ENCODE measurements at places on chromosomes 5 and 9.
A peak's percentile ranks its signal among the peaks of the same experiment; 100 is the strongest.

- H3K36me3 ChIP-seq = peaks cover 78% of the 10 kb centered on the region
- H3K4me1 ChIP-seq = peaks cover 11% of the 10 kb centered on the region
- H3K27ac ChIP-seq = no peak overlapping the region
These were observed 11.1 kb downstream of the FPGS start for GRCh38 chr9:127813686-127814226.

DNA sequence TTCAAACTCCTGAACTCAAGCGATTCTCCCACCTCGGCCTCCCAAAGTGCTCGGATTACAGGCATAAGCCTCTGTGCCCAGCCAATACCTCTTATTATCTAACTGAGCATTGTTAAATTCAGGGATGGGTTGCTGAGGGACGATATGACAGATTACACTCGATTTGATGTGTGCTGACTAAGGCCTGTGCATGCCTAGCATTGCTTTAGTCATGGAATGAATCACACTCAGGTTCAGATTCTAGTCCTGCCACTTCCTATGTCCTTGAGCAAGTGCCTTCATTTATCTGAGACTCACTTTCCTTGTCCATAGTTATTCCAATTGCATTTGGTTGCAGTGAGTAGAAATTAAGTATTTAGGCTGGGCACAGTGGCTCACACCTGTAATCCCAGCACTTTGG is 19.5 kb downstream of the THBS4 start:
- peaks cover 10% of the 10 kb centered on the region for H3K27me3 ChIP-seq
- no peaks in the 10 kb centered on the region for H3K36me3 ChIP-seq
- DNase-seq = peak; percentile 53
- H3K27ac ChIP-seq = no peak overlapping the region
- no peak overlapping the region for H3K4me3 ChIP-seq

- H3K36me3 ChIP-seq = no peaks in the 10 kb centered on the region
- DNase-seq = no peak
- no peaks in the 10 kb centered on the region for H3K4me1 ChIP-seq
- no peak overlapping the region for H3K27ac ChIP-seq
- no peak overlapping the region for H3K4me3 ChIP-seq
These were observed 47.3 kb downstream of the PAX5 start for GRCh38 chr9:36986468-36987408.

GRCh38 chr5:79954620-79955019 is 36.4 kb downstream of the MTX3 start:
- peaks cover 6% of the 10 kb centered on the region for H3K4me1 ChIP-seq
- H3K27me3 ChIP-seq = no peaks in the 10 kb centered on the region
- H3K36me3 ChIP-seq = no peaks in the 10 kb centered on the region

DNA sequence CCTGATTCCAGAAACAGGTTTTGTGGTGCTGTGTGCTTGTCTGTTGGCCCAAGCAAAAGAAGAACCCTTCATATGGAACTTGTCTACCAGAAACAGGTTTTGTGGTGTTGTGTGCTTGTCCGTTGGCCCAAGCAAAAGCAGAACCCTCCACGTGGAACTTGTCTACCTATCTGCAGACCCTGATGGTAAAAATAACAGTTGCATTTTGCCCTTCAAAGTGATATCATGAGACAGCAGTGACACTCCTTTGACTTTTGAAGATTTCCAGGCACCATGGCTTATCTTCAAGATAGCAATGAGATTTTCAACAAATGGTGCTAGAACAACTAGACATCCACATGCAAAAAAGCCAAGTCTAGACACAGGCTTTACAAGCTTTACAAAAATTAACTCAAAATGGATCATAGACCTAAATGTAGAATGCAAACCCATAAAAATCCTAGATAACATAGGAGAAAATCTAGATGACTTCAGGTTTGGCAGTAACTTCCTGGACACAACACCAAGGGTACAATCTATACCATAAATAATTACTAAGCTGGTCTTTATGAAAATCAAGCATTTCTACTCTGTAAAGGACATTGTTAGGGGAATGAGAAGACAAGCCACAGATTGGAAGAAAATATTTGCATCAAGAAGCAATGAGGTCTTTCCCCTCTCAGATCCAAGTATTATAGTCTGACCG is 16.8 kb downstream of the MACROH2A1 start:
- H3K27me3 ChIP-seq = no peaks in the 10 kb centered on the region
- no peak for DNase-seq
- H3K4me1 ChIP-seq = peaks cover 37% of the 10 kb centered on the region
- no peak overlapping the region for H3K27ac ChIP-seq
- H3K4me3 ChIP-seq = no peak overlapping the region

- DNase-seq = no peak
- no peaks in the 10 kb centered on the region for H3K27me3 ChIP-seq
- no peaks in the 10 kb centered on the region for H3K36me3 ChIP-seq
These were observed 545 bp downstream of the HMGCS1 start for GRCh38 chr5:43312699-43313034.

GRCh38 chr9:91059713-91060112 is 258.1 kb downstream of the SYK start:
- peak overlapping the region; percentile 50 for H3K27ac ChIP-seq
- no peaks in the 10 kb centered on the region for H3K27me3 ChIP-seq
- H3K36me3 ChIP-seq = no peaks in the 10 kb centered on the region
- no peak overlapping the region for H3K4me3 ChIP-seq

- no peak for DNase-seq
- no peaks in the 10 kb centered on the region for H3K36me3 ChIP-seq
- H3K4me1 ChIP-seq = no peaks in the 10 kb centered on the region
- H3K4me3 ChIP-seq = no peak overlapping the region
- H3K27ac ChIP-seq = no peak overlapping the region
These were observed 736.3 kb downstream of the TAF11L14 start for GRCh38 chr5:18370531-18370930.

GRCh38 chr9:131031005-131031641 is 22.1 kb downstream of the LAMC3 start:
- peaks cover 62% of the 10 kb centered on the region for H3K27me3 ChIP-seq
- H3K36me3 ChIP-seq = no peaks in the 10 kb centered on the region
- H3K27ac ChIP-seq = no peak overlapping the region
- no peak overlapping the region for H3K4me3 ChIP-seq
- no peaks in the 10 kb centered on the region for H3K4me1 ChIP-seq
- DNase-seq = no peak

DNA sequence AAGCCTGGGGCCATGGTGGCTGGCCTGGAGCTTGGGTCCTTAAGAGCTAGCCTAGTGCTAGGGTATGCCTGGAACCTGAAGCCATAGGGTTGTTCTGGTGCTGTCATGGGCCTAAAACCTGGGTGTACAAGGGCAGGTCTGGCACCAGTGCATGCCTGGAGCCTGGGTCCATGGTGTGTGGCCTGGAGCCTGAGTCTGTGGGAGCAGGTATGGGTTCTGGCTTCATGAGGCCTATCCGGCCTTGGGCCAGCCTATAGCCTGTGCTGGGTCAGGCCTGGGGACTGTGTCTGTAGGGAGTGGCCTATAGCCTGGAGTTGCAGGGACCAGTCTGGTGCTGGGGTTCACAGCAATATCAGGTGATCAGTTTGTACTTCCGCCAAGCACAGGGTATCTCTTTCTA is 347.2 kb upstream of the MEF2C start:
- DNase-seq = no peak
- no peaks in the 10 kb centered on the region for H3K27me3 ChIP-seq
- H3K27ac ChIP-seq = no peak overlapping the region
- no peak overlapping the region for H3K4me3 ChIP-seq
- H3K4me1 ChIP-seq = no peaks in the 10 kb centered on the region

DNA sequence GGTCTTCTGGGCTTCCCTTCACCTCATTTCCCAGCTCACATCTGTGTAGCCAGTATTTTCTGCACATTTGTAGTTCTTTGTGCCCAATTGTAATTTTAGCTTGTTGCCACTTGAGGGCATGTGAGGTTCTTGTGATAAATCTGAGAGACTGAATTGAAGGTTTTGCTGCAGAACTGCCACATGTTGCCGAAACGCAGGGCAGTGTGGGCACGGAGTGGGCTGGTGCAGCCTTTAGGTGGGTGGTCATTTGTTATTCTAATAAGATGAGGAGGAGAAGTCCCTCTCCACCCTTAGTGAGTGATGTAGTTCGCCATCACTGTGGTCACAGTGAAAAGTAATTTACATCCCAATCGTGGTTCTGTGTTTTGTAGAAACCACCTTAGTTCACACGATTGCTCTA is 21.2 kb downstream of the OTULIN start:
- DNase-seq = peak; percentile 69
- peaks cover 41% of the 10 kb centered on the region for H3K36me3 ChIP-seq
- H3K27ac ChIP-seq = no peak overlapping the region
- H3K4me3 ChIP-seq = no peak overlapping the region

DNA sequence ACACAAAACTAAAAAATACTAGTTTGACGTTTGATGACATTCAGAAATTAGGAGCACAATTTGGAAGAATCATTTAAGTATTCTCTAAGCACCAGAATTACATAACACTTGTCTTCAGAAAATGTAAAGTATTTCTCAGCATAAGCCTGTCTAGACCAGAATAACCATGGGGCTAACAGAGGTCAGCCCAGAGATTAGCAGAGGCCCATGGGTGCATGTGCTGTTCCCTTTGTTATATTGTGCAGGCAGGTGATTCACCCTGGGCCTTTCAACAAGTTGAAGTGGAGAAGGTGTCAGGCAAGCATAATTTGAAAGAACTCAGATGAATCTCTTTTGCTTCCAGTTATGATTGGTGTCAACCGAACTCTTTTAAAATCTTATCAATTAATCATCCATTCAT is 227.9 kb downstream of the LURAP1L start:
- no peak for DNase-seq
- H3K27me3 ChIP-seq = no peaks in the 10 kb centered on the region
- no peak overlapping the region for H3K27ac ChIP-seq
- H3K4me1 ChIP-seq = no peaks in the 10 kb centered on the region

GRCh38 chr5:134600600-134600999 is 32.0 kb downstream of the SAR1B start:
- no peak overlapping the region for H3K4me3 ChIP-seq
- H3K36me3 ChIP-seq = peaks cover 8% of the 10 kb centered on the region
- DNase-seq = peak; percentile 86
- peak overlapping the region; percentile 40 for H3K27ac ChIP-seq
- peaks cover 5% of the 10 kb centered on the region for H3K4me1 ChIP-seq

DNA sequence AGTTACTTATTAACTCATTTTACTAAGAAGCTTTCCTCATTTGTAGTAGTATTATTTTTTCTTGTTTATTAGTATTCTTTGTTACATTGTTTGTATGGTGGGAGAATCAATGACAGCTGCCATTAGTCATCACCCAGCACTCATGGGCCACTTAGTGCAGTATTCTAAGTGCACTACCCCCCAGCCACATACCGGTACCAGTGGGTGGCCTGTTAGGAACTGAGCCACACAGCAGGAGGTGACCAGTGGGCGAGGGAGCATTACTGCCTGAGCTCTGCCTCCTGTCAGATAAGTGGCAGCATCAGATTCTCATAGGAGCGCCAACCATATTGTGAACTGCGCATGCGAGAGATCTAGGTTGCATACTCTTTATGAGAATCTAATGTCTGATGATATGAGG is 24.2 kb upstream of the CAMLG start:
- no peak for DNase-seq
- H3K27ac ChIP-seq = no peak overlapping the region
- H3K36me3 ChIP-seq = peaks cover 48% of the 10 kb centered on the region

GRCh38 chr9:127498298-127498697 is 47.0 kb downstream of the LRSAM1 start:
- DNase-seq = no peak
- H3K27ac ChIP-seq = no peak overlapping the region
- H3K4me1 ChIP-seq = peaks cover 6% of the 10 kb centered on the region
- H3K27me3 ChIP-seq = no peaks in the 10 kb centered on the region
- H3K4me3 ChIP-seq = no peak overlapping the region

DNA sequence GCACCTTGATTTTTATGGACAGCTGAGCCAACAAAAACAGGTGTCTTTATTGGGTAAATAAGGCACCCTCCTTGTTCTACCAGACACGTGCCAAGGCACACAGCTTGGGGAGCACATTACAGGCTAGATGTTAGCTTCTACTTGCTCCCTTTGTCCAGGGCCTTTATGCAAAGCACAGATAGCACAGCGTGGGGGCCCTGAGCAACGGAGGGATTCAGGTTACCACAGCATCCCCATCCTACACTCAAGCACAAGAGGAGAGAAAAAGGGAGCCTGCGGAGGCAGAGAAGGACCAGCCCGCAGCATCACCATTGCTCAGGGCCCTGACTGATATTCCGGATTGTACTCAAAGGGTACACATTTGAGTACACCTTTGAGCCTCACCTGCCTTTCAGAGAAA is 181.7 kb upstream of the KIF2A start:
- no peak overlapping the region for H3K4me3 ChIP-seq
- H3K4me1 ChIP-seq = no peaks in the 10 kb centered on the region
- DNase-seq = no peak
- H3K27me3 ChIP-seq = no peaks in the 10 kb centered on the region

- DNase-seq = no peak
- H3K4me1 ChIP-seq = no peaks in the 10 kb centered on the region
- H3K4me3 ChIP-seq = no peak overlapping the region
- no peak overlapping the region for H3K27ac ChIP-seq
- H3K36me3 ChIP-seq = no peaks in the 10 kb centered on the region
These were observed 7.7 kb upstream of the P4HA2 start for GRCh38 chr5:132235340-132235739.

DNA sequence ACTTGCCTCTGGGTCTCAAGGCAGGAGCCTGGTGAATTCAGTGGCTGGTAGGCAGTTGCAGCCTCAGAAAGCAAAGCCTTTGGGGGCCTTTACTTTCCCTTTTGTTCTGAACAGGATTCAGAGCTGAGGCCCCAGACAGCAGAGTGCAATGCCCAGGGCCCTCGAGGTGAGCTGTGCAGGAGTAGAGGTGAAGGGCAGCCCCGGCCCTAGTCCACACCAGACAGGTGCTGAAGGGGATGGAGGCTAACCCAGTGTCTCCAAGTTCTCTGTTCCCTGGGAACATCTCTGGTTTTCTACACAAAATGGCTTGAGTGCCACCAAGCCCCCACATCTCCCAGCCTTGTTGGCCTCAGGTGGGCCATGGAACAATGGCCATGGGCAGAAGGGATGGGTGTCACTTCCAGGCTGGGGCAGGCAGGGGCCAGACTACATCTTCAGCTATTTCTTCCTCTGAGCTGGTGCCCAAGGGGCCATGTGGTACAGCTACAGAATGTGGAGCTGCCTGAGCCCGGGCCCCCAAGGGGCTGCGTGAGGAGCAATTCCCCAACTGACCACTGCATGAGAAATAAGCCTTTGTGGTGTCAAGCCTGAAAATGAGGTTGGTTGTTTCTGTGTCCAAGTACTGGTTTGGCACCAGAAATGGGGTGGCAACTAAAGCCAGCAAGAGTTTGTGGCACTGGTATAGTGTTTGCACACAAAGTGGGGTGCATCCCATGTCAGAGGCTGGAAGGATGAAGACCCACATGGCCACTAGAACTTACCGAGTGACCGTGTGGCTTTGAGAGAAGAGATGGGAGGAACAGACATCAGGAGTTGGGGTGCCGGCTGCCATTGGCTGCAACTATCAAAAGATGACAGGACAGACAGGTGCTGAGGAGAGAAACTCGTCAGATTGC is 57.8 kb downstream of the BARX1 start:
- no peaks in the 10 kb centered on the region for H3K36me3 ChIP-seq
- H3K27ac ChIP-seq = no peak overlapping the region
- DNase-seq = no peak

GRCh38 chr5:141814064-141814964 is 63.9 kb downstream of the PCDH1 start:
- peaks cover 61% of the 10 kb centered on the region for H3K27me3 ChIP-seq
- H3K36me3 ChIP-seq = no peaks in the 10 kb centered on the region
- no peaks in the 10 kb centered on the region for H3K4me1 ChIP-seq
- H3K4me3 ChIP-seq = no peak overlapping the region
- no peak for DNase-seq
- H3K27ac ChIP-seq = no peak overlapping the region

- H3K36me3 ChIP-seq = no peaks in the 10 kb centered on the region
- no peaks in the 10 kb centered on the region for H3K27me3 ChIP-seq
- H3K4me1 ChIP-seq = no peaks in the 10 kb centered on the region
- H3K4me3 ChIP-seq = no peak overlapping the region
These were observed 76.0 kb downstream of the ATPSCKMT start for GRCh38 chr5:10173716-10174115.
